Activated CD8-positive, alpha-beta memory T cell treated with anti-CD3 and anti-CD28 coated beads for 48 hours (primary cell): ENCODE measurements at places on chromosomes 16 and 17.

GRCh38 chr16:911101-911500, 59.7 kb downstream of the LMF1 start:
- DNase-seq: no peak

DNA sequence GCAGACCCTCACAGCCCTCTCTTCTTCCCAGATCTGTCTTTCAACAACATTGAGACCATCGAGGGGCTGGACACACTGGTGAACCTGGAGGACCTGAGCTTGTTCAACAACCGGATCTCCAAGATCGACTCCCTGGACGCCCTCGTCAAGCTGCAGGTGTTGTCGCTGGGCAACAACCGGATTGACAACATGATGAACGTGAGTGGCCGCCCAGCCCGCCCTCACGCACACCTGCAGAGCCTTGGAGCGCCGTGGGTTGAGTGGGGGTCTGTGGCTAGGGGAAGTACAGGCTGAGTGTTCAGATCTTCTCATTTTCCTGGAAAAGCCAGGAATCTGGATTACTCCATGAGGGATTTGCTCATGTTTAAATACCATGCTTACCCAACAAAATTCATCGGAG, 15.2 kb downstream of the DRC3 start:
- DNase-seq: no peak

- no peak for DNase-seq
These were observed 9.8 kb downstream of the MYO1C start for GRCh38 chr17:1482680-1483079.

DNA sequence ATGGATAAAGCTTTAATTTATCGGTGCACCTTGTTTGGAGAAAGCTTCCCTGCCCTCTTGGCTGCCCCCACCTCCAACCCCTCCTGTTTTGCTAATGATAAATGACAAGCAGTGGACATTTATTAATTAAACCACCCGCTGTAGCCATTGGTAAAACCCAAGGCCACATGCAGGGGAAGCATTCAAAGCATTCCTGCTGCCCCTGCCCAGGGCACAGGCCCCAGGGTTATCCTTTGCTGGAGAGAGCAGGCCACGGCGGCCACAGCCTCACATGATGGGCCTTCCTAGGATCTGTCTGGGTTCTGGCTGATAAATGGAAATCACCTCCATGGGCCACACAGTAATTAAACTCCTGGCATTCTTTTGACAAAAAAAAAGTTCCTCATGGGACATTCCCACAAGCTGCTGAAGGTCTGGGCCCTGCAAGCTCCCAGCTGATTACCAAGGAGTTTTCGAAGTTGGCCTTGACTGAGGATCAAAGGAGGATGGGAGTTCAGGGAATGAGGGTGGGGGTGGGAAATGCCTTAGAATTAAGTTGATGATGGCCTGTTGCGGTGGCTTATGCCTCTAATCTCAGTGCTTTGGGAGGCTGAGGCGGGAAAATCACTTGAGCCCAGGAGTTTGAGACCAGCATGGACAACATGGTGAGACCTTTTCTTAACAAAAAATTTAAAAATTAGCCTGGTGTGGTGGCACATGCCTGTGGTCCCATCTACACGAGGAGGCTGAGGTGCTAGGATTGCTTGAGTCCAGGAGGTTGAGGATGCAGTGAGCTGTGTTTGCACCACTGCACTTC, 35.5 kb downstream of the SOST start:
- no peak for DNase-seq

DNA sequence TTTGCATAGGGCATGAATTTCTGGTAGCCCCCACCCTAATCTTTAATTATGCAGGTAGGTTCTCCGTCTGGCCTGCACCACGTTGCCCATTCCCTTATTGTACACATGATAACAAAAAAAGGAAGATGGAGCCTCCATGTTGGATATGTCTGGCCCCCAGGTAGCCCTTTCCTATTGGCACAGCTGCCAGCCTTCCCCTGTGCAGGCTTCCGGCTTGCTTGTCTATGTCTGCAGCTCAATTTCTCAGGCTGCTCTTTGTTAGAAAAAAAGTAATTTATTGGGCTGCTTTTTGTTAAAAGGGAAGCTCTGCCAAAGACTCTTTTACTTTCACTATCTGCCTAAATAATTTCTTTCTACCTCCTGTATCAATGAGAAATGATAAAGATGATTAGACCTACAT, 5.5 kb downstream of the OR1A1 start:
- no peak for DNase-seq

DNA sequence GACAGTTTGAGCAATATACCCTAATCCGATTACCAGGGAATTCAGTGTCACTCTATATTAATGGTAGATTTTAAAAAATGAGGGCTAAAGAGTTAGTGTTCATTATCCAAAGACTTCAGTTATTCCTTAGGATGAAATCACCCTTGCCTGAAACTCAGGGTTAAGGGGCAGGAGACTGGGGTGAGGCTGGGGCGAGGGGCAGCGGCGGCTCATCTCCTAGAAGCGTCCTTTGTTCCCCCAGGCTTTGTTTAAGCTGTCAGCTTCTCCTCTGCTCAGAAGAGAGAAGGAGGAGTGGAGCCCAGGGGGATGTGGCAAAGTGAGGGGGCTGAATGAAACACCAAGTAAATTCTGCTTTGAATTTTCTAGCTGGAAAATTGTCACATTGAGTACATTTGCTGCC, 117.7 kb upstream of the ELAC2 start:
- DNase-seq: no peak

DNA sequence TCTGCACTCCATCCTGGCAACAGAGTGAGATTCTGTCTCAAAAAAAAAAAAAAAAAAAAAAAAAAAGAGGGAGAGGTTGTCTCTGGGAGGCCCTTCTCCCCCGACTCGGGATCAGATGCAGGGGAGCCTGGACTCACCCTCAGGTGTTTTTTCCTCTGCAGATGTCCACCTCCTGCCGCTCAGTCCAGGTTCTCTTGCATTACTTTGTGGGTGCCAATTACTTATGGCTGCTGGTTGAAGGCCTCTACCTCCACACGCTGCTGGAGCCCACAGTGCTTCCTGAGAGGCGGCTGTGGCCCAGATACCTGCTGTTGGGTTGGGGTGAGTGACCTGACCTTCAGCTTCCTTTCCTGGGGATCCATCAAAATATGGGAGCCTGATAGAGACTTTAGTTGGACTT, 34.1 kb downstream of the GLP2R start:
- no peak for DNase-seq

DNA sequence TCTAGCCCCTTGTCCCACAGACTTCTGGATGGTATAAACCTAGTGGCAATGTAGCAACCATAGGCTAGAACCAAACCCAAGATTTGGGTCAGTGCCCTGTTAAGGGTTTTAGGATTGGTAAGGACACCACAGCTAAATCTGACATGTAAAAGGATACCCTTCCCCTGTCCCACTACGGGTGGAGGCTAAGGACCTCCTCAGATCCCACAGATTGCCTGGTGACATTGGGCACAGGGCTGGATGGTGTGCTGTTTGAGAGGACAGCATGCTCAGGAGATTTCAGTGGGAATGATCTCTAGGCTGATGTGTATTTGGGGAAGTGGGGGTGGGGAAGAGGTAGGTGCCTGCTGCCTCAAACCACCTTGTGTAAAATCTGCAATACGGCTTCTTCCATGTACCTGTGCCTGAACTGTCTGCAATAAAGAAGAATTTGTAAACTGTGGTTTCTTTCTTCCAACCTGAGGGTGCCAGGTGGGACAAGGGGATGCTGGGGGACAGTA, 671 bp upstream of the EDC4 start:
- no peak for DNase-seq

- DNase-seq: peak; percentile 23
These were observed 55.1 kb upstream of the CCL2 start for GRCh38 chr17:34199932-34200534.

DNA sequence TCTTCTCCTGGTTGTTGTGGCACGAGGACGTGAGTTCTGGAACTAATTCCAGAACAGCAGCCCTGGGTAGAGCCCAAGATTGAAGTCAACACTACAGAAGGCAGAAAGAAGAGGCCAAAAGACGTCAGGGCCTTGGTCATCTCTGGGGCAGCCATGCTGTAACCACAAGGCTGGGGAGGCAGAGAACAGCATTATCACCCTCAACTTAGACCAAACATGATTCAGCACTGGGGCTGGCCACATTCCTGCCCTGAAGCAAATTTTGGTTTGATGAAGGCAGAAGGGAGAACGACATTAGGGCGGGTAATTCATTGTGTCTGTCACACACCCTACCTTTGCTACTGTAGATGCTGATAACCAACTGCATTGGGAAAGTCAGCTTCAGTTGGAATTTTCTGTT, 9.7 kb upstream of the ALOX15B start:
- DNase-seq: no peak
